ENCODE measurements at places on chromosomes 5 and 9.

- DNase-seq = no peak
Measured at GRCh38 chr5:24272741-24273140, 372.0 kb downstream of the CDH10 start.

DNA sequence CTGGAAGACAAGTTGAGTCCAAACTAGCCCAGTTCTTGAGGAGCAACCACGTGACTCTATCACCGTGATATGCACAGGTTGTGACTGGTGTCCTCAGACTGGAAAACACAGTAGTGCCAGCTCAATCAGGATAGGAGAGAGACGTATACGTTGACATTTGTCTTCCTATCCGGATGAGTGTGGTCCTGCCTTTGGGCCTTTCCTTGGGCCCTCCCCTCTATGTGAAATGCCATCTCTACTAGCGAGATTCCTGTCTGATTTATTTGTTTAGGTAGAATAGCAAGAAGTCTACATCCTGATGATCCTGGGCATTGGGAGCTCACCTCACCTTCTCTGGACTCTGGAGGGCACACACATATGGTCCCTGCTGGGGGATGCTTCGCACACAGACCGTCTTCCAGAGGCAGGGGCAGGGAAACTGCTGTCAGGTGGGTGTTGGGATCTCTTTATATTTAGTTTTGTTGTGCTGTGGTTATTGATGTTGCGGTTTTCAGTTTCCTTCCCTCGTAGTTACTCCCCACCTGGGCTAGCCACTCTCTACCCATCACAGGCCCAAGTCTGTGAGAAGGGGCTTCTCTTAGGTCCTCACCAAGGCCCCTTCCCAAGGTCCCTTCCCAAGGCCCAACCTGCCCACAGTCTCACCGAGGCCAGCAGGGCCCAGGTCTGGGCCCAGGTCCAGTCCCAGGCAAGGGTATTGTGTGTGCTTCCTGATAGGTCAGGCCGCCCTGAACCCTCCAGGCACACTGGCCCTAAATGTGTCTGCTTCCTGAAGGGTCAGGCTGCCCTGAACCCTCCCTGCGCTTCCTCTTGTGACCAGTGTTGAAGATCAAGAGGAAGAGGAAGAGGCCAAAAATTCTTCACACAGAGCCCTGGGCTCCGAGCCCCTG is 19.0 kb upstream of the SPINK4 start:
- DNase-seq = no peak

GRCh38 chr9:126676685-126677143 is 63.0 kb downstream of the LMX1B start:
- no peak for DNase-seq

DNA sequence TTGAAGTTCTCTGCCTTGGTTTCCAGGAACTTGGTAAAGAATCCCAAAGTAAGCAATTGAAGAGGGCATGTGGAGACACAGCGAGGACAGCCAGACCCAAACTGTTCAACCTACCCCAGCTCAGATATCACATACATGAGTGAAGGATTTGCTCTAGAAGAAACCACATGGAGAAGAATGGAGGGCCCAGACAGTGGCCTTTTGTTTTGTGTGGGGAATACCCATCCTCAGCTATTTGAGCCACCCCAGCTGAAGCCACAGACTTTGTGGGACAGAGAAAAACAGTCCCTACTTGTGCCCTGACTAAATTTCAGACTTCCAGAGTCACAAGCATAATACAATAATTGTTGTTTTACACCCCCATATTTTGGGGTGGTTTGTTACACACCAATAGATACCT is 387.1 kb downstream of the ZSWIM6 start:
- DNase-seq = no peak

GRCh38 chr5:107517185-107518033 is 153.3 kb downstream of the EFNA5 start:
- no peak for DNase-seq

- DNase-seq = no peak
Measured at GRCh38 chr9:85171163-85171562, 501.6 kb downstream of the NTRK2 start.

- no peak for DNase-seq
Measured at GRCh38 chr9:72952914-72953313, at the start of gene ALDH1A1. Gene ALDH1A1, minus strand, starts transcription at chr9:72953053. Its CDS starts 53 bp downstream, at chr9:72953000.

DNA sequence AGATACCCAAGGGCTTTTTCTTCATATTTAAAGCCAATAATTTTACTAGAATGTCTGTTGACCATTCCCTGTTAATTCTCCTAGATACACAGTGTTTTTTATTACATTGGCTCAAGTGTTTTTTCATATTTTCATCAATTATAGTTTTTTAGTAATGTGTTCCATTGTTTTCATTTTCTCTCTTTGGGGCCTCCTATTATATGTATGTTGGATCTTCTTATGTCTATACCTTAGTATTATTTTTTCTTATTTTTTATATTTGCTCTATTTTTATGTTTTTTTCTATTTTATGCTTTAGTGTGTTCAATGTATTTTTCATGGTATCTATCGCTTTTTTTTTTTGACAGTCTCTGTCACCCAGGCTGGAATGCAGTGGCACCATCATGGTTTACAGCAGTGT is 7.5 kb downstream of the KIAA1958 start:
- no peak for DNase-seq

- DNase-seq = no peak
Measured at GRCh38 chr5:138439477-138440158, 761 bp downstream of the REEP2 start.

- DNase-seq = no peak
Measured at GRCh38 chr5:35920890-35921289, 17.5 kb downstream of the CAPSL start.

DNA sequence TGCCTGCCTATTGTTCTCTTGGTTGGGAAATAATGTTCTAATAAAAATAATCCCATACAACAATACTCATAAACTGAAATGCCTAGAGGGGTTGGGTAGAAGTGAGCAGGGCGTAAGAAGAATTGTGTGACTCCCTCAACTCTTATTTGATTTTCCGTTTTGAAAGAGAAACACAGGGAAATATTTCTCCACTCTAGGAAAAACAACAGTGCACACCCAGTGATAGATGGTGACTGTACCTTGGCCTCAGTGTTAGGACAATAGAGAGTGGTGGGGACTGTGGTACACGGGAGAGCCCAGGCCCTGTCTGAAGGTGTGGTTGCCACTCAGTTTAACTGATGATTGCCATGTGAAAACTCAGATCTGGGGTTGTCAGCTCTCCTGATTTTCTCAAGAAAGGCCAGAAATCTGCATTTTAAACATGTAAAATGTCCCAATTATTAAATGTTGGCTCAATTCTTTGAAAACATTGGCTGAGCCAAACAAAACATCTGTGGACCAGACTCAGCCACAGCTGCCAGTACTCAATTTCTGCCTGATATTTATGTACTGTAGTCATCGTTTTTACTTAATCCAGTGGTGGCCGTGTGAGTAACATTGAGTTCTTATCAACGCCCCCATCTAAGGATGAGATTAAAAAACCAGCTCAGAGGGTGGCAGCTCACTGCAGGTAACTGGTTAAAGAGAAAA is 103.8 kb upstream of the ZNF618 start:
- DNase-seq = peak; percentile 35

DNA sequence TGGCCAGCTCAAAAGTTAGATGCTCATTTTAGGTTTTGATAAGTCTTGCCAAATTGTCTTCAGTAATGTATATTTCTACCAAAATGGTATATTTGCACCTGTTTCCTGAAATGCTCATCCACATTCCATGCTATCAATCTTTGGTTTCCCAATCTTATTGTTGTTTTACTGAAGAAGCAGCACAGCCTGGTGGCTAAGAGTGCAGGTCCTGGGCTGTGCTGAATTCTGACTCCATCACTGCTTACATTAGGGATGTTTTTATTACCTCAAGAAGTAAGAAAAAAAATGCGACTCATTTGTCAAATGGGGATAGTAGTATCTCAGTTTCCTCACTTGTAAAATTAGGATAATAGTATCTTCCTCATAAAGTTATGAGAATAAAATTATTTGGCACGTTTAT is 13.6 kb upstream of the S100Z start:
- DNase-seq = no peak

DNA sequence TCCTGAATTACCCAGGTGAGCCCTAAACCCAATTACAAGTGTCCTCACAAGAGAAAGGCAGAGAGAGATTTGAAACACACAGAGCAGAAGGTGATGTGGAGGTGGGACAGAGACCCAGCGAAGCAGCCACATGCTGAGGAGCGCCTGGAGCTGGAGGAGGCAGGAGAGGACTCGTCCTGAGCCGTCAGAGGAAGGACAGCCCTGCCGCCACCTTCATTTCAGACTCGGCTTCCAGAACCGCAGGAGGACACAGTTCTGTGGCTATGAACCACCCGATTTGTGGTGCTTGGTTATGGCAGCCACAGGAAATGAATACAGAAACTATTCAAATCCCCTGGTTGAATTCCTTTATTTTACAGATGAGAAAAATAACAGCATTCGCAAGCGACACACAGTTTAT is 16.4 kb upstream of the FBP1 start:
- no peak for DNase-seq

DNA sequence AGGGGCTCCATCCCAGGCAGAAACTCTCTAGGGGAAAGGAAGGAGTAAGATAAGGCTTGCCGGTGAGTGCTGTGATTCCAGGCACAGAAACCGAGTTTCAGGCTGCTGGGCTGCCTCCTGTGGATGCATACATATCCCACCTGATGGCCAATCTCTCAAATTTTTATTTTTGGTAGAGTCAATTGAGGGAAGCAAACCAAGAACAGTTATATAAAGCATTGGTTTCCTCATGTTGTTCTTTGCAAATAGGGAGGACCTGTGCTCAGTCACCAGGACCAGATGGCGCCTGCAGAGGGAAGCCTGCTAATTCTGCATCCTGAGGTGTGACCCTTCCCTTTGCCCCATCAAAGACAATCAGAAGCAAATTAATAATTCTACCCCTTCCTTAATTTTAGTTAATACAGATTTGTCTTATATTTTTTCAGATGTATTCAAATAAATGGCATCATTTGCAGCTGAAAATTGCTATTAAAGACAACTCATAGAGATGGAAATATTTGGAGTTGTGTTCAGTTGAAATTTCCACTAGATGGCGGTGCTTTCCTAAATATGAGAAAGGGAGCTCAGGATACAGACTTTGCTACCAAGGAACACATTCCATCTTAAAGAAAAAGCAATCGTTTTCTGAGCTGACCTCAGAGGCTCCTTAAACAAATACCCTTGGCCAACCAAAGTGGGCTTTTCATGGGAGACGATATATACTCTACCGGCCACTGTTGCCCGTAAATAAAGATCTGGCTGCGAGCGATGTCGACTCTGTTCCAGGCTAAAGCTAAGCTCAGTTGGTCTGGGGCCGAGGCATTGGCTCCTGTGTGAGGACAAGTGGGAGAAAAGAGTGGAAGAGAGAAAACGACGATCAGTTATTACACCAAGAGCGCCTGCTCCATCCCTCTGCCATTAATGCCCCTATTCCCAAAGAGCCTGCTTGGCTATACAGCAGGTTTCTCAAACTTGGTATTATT is 225.7 kb upstream of the KLF9 start:
- peak; percentile 23 for DNase-seq

DNA sequence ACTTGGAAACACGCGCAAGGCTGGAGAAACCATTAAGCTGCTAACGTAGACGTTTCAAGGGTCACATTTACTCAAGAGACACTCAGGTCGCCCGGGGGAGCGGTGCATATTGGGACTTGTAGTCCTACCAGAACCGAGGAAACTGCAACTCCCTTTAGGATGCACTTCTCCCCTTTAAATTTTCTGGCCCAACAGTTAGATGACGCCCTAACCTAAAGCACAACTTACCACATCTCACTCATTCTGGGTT is 384 bp upstream of the DMXL1 start:
- peak; percentile 55 for DNase-seq

DNA sequence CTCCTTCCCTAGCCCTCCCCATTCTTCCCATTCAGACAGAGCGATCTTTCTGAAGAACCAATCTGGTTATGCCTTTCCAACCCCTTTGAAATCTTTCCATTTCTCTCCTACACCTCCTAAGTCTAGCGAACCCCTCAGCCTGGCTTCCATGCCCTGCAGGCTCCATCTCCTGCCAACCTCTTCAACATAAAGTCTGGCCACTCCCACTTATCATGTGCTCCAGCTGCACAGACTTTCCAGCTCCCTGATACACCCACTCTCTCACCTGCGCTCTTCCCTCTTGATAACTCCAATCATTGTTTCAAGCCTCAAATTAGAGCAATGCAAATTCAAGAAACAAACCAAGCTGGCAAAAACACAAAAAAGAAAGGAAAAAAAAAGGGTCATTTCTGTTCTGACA is 3.8 kb upstream of the ORM1 start:
- DNase-seq = no peak

DNA sequence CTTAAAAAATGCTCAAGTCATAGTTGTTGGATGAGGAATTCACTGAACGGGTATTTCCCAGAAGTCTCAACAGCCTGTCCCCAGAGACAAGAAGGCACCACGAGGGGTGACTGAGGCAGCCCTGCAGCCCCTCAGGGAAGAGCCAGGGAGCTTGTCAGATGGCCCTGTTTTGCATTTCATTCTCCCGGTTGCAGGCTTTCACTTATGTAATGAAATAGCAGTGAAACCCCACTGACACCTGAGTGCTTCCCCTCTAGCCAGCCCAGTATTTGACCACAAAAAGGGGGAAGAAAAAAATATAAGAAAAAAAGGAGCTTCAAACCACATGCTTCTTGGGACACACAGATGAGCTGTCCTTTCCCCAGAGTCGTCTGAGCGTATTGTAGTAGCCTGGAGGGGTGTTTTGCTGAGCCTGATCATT is 75.3 kb upstream of the IL12B start:
- no peak for DNase-seq

DNA sequence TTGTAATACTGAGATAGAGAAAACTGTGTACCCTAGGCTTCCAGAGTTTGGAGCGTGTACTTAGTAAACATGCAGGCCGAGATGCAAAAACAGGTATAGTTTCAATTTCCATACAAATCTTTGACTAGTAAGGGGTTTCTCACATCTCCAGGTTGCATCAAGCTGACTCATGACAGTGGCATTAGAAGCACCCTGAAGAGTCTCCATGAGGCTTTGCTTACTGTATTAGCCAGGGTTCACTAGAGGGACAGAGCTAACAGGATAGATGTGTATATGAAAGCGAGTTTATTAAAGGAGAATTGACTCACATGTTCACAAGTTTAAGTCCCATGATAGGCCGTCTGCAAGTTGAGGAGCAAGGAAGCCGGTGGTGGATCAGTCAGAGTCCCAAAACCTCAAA is 275.3 kb upstream of the CDH6 start:
- peak; percentile 90 for DNase-seq

DNA sequence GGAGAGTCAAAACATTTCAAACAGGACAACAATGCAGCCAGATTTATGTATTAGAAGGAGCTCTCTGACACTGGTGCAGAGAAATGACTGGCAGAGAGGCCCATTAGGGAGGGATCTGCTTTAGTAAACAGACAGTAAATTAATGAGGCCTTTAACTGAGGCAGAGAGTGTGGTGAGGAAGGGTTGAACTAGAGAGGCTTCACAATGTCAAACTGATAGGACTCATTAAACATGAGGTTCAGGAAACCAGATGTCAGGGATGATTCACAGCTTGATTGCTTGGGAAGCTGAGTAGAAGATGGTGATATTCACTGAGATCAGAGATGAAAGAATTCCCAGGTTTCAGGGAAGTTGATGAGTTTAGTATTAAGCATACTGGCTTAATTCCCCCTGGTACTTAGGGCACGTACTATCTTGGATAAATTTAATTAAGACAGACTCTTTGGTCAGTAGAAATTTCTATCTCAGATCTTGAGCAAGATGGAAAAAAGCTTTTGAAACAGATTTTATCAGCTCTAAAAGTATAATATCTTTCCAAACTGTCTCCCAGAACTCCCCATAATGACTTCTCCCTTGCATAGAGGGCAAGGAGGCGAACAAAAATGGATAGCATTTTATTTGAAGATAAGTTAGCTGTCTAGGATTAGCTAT is 8.6 kb upstream of the MUSK start:
- DNase-seq = no peak

Measured in non-pigmented ciliary epithelial cell (primary cell).